Activated CD4-positive, alpha-beta T cell treated with anti-CD3 and anti-CD28 coated beads, Interleukin-2, amount 10 ng/mL, durations not matched to agents 7 days and 5 days (primary cell): ENCODE measurements at places on chromosomes 11 and 22. TPM values are rescaled to one million over a fixed set of nuclear protein-coding genes. Genes with fewer than 3 reads are reported as not detected.
A peak's percentile ranks its signal among the peaks of the same experiment; 100 is the strongest.

GRCh38 chr22:48320048-48320682 lies 1507.5 kb downstream of the BRD1 start:
- DNase-seq, result no peak

DNA sequence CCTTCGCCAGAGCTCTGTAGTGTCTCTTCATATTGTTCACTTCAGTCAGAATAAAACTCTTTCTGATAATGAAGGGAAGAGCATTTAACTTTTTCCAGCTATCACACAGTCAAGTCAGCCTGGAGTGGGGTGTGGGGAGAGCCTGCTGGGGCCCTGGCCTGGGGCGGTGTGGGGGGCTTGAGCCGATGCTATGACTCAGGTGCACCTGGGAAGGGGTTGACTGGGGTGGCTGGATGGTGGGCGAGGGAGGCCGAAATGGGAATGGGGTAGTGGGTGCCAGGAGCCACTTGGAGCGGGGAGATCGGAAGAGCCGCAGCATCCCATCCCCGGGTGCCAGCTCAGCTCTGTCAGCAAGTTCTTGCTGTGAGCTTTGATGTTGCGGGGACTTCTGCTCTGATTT lies 100.9 kb downstream of the NXPE2 start:
- no peak for DNase-seq

- peak; percentile 43 for DNase-seq
Observed at GRCh38 chr22:37193629-37194191, 5.7 kb upstream of the C1QTNF6 start.

- no peak for DNase-seq
Observed at GRCh38 chr11:94885133-94885532, 88.2 kb downstream of the CWC15 start.

MEI1 gene
- 60.0 TPM for total RNA-seq

MUC2 gene
- not detected for total RNA-seq

GRCh38 chr11:129251067-129251466 lies 58.9 kb upstream of the ARHGAP32 start:
- no peak for DNase-seq

GRCh38 chr11:27688076-27688475 lies 12.2 kb downstream of the BDNF start:
- no peak for DNase-seq

GRCh38 chr11:42175203-42175602 lies 715.8 kb upstream of the LRRC4C start:
- no peak for DNase-seq

PAX6 gene
- total RNA-seq, result not detected

DNA sequence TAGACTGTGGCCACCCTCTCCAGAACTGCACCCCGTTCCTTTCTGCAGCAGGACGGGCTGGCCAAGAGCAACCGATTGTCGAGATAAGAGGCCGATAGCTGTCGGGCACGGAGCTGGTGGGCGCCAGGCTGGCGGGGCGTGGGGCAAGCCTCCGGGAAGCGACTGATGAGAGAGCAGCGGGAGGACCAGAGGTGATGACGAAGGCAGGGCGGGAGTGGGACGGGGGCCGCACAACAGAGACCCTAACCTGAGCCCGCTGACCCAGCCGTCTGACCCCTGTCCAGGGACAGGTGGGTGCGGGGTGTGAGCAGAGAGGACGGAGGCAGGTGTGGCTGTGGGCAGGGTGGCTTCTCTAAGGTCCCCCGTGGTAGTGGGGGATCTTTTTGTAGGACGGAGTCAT lies 7.3 kb upstream of the BRSK2 start:
- DNase-seq, result no peak

FAT3 gene
- not detected for total RNA-seq

DNA sequence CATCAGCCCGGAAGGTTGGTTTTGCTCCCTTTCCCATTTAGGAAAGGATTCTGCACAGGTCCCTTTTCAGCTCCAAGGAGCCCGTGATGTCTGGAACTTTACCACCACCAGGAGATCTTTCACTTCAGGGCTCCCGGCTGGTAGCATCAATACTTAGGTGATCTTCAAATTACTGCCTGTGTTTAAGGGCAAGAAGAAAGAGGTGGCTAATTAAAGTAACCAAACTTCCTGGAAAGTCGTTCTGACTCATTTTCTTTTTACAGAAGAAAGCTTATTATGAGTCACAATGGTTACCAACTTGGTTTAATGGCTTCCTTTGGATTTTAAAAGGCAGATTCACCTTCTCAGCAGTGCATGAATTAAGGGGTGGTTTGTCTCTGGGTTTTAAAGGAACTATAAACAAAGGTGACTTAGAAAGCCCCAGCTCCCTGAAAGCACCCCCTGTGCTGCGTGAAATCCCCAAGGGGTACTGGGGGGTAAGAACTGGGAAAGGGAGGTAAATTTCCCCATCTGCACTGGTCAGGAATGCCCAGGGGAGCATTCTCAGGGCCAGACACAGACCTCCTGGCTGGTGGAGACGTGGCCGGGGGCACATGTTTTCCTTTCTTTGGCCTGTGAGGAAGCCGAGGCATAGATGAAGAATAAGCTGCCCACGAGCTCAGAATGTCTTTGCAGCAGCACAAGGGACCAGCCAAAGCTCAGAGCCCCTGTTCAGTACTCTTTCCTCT lies 8.8 kb downstream of the POU2F3 start:
- no peak for DNase-seq

- DNase-seq, result no peak
Observed at GRCh38 chr11:28259177-28259843, 151.1 kb downstream of the METTL15 start.

RIC3 gene
- total RNA-seq, result 20.1 TPM

DNA sequence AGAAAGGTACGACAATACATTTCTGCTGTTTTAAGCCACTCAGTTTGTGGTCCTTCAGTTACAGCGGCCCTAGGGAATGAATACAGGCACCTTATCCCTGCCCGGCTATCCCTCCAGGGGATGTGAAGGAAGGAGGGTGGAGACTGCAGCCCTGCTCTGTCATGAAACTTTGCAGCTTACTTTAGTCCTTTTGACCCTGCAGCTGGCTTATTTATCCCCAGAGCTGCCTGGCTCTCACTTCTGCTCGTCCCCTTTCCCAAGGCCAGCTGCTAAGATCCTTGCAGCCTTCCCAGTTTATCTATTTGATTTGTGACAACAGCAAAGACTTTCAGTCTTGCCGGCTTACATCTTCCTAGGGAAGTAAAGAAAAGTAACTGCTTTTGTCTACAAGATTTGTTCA lies 55.2 kb downstream of the SC5D start:
- DNase-seq, result no peak

DNA sequence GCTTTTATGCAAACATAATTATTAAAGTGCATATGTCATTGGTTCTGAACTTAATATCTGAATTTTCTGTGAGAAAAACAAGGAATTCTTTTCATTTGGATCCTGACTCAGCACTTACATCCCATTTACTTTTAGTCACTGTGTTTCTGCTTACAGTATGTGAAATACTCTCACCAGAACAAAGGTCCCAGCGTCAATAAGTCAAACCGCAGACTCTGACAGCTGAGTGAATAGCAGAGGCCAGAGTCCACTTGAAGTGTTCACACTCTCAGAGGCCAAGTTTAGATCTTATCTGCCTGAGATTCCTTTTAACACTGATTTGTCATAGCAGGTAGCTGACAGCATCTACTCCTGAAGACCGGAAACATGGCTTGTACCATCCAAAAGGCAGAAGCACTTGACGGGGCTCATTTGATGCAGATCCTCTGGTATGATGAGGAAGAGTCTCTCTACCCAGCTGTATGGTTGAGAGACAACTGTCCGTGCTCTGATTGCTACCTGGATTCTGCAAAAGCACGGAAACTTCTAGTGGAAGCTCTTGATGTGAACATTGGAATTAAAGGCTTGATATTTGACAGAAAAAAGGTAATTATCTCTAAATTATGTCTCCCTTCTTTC lies 14.6 kb downstream of the BBOX1 start:
- no peak for DNase-seq

TTLL8 gene
- total RNA-seq, result not detected

PHLDA2 gene
- total RNA-seq, result 0.35 TPM

DNA sequence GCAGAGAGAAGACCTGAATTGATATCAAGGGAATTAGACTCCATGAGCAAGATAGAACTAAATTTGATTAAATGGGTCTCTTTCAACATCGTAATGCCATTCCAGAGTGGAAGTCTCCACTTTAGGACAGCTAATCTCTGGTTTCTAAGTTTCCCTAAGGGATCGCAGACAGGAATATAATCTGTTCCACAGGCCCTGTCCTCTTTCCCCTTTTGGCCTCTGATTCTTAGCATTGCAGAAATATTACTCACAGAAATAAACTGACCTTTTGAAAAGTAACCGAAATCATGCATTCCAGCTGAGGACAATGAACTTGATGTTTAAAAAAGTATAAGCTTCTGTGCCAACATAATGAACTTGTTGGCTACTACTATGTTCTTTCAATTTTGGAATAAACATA lies 227.8 kb downstream of the ETS1 start:
- no peak for DNase-seq
